ENCODE measurements at places on chromosomes 13 and 19.

- peak; percentile 85 for DNase-seq
Observed at GRCh38 chr19:8611877-8612806, 1.6 kb upstream of the ADAMTS10 start.

- DNase-seq: no peak
Observed at GRCh38 chr13:64470751-64471150, 2759.4 kb downstream of the PCDH9 start.

DNA sequence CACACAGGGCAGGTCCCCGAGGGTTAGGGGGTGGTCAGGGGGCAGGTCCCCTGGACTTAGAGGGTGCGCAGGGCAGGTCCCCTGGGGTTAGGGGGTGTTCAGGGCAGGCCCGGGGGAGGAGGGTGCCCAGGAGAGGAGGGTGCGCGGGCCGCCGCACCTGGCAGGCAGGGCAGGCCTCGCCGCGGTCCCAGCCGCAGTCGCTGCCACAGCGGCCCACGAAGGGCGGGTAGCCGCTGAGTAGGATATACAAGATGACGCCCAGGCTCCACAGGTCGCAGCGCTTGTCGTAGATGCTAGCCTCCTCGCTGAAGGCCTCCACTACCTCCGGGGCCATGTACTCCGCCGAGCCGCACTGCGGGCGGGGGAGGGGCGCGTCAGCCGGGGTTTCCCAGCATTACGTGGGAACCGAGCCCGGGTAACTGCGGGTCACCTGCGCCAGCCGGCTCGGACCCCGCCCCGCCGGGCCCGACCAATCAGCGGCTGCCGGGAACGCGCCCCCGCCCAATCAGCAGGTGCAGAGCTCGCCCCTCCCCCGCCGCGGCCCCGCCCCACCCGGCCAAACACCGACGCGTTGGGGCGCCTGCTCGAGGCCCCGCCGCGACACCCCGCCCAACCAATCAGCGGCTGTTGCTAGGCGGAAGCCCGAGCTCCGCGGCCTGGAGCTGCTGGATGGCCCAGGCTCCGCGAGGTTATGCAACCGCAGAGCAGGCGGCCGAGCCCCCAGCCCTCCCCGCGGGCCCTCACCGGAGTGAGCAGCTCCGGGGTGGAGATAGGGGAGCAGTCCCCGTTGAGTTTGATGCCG lies 9.2 kb downstream of the MKNK2 start:
- peak; percentile 99 for DNase-seq

DNA sequence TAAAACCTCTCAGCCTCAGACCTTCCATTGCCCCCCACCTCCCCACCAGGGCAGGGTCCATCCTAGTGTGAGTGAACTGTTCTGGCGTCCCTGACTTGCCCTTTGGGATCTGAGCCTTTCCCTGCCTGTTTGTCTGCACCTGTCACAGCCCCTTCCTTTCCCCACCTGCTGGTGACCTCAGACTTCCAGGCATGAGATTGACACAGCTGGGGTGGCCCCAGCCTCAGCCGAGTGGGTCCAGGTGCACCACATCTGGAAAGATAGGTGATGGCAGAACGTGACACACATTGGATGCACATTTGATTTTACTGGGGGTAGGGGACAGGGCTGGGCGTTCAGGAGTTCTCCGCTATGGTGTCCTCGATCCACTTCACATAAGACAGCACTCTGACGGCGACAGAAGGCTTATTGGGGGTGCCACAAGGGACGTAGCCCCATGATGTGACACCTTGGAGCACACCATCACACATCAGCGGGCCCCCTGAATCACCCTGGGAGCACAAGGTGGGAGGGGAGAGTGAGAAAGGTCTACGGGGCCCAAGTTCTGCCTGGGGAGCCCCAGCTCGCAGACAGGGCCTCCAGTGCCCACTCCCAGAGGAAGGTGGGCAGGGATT lies 4.6 kb downstream of the KLK1 start:
- DNase-seq: no peak

DNA sequence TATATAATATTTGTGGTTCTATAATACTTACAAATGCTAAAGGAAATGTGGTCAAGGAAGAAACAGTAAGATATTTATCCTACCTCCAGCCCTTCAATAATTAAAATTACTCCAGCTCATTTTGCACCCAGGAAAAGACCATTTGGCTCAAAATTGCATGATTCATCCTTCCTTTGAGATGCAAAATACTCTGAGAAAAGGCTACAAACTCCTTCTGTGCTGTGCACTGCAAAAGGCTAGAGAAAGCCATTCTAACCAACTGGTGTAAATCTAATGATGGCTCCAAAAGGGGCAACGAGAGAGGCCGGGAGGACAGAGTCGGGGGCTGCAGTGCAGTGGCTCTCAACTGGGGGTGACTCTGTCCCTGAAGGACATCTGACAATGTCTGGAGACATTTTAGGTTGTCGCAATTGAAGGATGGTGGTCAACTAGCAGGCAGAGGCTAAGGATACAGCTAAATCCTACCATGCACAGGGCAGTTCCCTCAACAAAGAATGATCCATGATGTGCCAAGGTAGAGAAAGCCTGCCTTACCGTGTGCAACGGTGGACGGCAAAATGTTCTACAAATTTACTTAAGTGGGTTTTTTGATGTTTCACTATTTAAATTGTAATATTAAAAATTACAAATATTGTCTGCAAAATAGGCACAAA lies 32.6 kb downstream of the SLC7A1 start:
- DNase-seq: no peak

GRCh38 chr13:73477441-73477840 lies 418.6 kb downstream of the KLF5 start:
- no peak for DNase-seq

DNA sequence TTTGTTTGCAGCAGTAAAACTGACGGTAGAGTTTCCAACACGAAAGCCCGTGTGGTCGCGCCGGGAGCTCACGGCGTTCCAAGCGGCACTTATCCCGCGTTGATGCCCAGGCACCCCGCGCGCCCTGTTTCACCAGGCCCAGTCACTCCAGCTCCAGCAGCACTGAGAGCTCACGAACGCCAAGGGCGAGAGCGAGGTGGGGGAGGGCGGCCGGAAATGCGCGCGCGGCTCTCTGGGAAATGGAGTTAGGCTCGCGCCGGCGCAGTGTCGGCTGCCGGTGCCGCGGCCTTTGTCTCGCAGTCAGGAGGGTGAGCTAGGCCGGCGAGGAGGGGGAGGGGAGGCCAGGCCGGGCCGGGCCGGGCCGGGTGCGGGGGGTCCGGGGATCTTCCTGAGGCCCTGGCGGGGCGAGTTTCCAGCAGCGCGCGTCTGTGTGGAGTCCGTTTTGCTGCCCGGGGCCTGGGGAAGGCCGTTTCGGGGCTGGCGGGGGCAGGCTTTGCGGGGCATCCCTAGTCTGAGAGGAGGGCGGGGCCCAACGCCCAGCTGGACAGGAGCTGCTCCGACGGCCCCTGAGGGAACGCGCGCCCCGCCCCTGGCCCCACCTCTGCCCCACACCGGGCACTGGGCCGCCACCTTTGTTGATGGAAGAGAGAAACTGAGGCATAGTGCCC lies at the start of gene ZNF135:
TSS of gene ZNF135 (plus strand) at position 280 of the 668 bp plus-strand sequence. CDS start 721 bp downstream, outside the sequence.
- peak; percentile 95 for DNase-seq

- DNase-seq: no peak
Observed at GRCh38 chr13:99067159-99067985, 89.5 kb upstream of the DOCK9 start.

- DNase-seq: peak; percentile 69
Observed at GRCh38 chr19:8391198-8392016, 1.2 kb downstream of the RAB11B start.

GRCh38 chr19:19403373-19403901 lies 2.0 kb upstream of the GATAD2A start:
- no peak for DNase-seq

DNA sequence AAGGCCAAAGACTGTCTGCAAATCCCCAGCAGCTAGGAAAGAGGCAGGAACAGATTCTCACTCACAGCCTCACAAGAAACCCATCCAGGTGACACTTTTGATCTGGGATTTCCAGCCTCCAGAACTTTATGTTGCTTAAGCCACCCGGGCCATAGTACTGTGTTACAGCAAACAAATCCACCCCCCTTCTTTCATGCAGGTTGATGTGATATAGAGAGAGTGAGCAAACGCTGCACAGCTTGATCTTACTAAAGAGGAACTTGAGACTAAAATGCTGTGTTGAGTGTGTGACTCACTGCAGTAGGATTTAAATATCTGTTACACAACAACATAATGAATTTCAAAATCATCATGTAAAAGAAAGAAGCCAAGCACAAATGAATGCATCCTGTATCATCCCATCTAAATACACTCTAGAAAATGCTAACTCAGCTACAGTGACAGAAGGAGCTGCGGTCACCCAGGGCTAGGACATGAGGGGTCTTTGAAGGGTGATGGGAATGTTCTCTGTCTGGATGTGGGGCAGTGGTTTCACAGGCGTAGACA lies 32.2 kb downstream of the RCBTB2 start:
- DNase-seq: no peak

DNA sequence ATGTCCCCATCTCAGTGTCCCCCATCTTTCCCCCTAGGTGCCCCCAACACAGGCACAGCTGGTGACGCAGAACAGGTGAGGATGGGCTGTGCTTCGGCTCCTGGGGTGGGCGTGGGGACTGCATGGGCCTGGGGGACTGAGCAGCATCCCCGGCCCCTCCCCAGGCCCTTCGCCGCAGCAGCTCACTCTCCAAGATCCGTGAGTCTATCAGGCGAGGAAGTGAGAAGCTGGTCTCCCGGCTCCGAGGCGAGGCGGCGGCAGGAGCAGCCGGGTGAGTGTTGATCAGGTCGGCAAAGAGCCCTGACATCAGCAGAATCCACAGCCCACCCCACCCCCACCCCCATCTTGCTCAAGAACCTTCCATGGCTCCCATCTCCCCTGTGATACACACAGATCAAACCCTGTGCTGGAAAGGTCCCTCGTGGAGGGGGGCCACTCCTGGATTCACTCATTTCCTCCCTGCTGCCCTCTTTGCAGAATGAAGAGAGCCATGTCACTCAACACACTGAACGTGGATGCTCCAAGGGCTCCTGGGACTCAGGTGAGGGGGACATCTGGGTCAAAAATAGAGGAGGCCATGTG lies 10.0 kb downstream of the KLC3 start:
- DNase-seq: no peak

GRCh38 chr19:1233115-1233667 lies 4.6 kb downstream of the CBARP start:
- no peak for DNase-seq

GRCh38 chr13:33637978-33638743 lies 179.8 kb upstream of the RFC3 start:
- no peak for DNase-seq

DNA sequence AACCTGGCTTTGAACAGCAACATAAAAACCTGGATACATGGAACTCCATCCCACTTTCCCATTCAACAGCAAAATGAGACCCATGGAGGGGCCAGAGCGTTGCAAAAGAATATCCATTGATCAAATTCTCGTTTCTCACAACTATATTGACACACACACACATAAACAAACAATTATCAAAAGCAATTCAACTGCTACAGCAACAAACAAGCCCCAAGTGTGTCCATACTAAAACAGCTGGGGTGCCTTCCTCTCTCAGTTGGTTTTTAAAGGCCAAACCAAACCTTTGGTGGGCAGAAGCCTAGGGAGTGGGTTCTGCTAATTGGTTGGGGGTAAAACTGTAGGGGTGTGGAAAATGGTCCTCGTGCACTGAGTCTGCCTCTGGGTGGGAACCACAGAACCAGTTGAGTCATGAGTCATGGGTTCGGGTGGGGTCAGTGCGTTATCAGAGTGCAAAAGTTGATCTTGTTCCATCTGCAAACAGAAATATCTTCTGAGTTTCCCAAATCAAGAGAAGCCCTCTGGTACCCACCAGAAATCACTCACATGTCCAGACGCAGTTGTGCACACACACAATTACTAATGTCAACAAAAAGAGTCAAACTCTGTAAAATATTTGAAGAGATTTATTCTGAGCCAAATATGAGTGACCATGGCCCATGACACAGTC lies 18.5 kb downstream of the GPR42 start:
- no peak for DNase-seq

DNA sequence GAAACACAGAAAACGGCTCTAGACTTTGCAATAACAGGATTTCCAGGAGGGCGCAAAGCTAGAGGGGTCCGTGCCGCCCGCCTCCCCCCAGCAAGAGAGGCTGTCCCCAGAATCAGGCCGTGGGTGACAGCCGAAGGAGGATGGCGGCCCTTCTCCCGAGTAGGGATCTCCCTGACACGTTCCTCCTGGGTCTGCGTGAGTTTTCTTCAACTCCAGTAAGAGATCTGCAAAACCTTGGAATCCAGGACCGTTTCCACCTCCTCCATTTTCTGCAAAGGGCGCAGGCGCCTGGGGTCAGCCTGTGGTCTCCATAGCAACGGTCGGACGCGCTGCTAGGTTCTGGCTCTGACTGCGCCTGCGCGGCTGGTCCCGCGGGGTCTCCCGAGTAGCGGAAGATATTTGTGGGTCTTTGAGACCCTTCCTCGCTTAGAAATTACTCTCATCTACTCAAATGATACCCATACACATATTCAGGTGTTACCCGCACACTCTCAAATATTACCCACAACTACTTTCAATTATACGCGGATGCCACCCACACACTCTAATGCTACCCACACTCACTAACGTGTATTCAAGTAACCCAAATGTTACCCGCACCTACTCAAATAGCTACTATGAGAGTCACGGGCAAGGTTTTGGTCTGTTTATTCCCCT lies 2.1 kb downstream of the PNMA8C start:
- peak; percentile 83 for DNase-seq

- no peak for DNase-seq
Observed at GRCh38 chr13:79386125-79386826, 19.8 kb downstream of the RBM26 start.

DNA sequence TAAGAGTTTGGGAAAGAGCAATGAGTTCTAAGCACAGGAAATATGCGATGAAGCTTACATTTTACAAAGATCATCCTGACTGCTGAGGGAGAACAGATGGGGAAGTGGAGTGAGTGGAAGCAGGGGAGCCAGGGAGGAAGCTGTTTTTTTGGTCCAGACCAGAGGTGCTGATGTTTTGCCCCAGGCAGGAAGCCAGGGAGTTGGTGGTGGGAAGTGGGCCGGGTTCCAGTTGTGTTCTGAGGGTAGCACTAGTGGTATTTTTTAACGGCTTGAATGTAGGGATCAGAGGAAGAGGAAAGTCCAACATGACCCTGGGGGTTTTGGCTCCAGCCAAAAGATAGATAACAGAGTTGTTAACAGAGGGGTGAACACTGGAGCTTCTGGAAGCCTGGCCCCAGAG lies 20.7 kb upstream of the OLFM4 start:
- DNase-seq: no peak

GRCh38 chr19:14603990-14604387 lies 21.1 kb downstream of the CLEC17A start:
- no peak for DNase-seq

DNA sequence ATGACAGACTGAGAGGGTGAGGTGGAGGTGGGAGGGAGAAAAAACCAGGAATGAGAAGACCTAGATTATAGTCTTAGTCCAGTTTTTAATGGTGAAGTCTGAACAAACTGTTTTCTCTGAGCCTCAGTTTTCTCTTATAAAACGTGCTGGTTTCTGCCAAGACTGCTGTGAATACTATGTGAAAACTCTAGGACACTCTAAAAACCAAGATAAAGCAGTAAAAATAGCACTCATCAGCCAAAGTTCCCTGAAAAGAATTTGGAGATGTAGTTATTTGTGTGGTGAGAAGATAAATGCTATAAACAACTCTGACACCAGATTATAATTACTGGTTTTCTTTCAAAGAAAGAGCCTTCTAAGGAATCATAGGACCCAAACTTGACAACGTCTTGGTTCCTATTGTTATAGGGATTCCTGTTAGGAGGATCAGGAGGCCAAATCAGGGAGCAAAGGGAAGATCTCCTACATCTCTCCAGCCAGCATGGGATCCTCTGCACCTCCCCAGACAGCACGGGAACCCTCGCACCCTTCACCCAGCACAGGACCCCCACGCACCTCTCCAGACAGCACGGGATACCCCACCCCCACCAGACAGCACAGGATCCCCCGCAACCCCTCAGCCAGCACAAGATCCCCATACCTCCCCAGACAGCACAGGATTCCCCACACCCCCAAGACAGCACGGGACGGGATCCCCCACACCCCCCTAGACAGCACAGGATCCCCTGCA lies 130.2 kb downstream of the MIPEP start:
- DNase-seq: no peak

All from sigmoid colon (tissue), 7 donors.